ENCODE measurements at places on chromosomes 16 and 17.
A peak's percentile ranks its signal among the peaks of the same experiment; 100 is the strongest.

DNA sequence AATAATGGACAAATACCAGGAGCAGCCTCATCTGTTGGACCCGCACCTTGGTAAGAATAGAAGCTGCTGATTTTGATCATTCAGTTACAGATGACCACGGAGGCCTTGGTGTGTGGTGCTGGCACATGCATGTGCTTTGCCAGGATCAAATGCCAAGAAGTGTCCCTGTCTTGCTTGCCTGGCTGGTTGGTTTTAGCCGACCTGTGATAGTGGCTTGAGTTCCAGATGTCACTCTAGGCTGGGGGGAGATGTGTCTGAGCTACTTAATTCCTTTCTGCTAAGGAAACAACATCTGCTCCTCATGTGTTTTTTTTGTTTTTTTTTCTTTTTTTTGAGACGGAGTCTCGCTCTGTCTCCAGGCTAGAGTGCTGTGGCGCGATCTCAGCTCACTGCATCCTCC is 4.3 kb downstream of the TBCD start:
- no peak for DNase-seq

DNA sequence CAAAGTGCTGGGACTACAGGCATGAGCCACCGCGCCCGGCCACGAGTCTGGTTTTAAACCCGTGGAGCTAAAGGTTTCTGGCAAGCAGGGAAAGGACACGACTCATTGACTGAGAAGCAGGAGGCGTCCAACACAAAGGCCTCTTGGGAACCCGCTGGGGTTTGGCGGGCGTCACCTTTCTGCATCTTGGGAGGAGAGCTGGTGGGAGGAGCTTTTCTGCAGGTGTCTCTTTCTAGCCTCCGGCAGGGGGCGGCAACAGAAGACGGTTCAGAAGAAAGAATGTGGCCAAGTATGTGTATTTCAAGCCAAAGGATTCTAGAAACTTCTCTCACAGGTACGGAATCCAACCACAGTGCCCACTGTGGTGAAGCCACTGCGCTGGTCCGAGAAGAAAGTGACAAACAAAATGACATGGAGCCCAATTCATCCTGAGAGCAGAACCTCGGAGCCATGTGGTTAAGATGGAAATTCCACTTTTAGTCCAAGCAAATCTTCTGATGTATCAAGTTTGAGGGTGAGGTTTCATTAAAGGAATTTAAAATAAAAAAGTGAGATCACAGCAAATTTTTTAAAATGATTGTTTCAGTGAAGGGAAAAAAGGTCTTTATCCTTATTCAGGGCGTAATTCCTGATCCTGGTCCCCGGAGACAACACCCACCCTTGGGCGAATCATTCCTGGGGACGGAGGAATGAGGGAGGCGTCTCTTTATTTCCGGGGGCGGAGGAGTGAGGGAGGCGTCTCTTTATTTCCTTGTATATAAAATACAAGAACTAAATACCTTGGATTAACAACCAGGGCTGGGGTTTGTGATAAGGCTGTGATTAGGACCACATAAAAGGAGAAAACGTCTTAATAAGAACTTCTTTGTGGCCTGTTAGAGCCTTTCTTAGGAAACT is 97.6 kb downstream of the MRM3 start:
- DNase-seq, result peak; percentile 72

DNA sequence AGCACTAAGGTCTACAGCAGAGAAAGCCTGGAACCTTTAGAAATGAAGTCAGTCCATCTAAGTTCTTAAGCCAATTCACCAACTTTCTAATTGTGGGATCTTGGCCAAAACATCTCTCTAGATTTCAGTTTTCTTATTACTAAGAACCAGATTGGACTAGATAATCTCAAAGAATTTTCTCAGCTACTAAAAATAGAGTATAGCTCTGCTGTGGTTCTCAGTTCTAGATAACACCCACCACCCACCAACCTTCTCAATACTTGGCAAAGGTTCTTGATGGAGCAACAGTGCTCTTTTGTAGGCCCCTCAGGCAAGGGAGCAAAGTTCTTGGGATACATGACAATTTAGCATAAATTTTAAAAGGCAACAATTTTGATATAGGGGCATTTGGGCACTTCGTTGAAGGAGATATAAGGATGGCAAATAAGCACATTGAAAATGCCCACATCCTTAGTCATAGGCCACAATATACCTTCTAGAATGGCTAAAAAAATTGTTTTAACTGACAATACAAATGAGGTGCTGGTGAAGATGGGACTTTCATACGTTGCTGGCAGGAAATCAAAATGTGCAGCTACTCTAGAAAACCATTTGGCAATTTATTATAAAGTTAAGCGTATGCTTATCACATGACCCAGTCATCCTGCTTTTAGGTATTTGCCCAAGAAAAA is 74.4 kb upstream of the TMEM132E start:
- no peak for DNase-seq

DNA sequence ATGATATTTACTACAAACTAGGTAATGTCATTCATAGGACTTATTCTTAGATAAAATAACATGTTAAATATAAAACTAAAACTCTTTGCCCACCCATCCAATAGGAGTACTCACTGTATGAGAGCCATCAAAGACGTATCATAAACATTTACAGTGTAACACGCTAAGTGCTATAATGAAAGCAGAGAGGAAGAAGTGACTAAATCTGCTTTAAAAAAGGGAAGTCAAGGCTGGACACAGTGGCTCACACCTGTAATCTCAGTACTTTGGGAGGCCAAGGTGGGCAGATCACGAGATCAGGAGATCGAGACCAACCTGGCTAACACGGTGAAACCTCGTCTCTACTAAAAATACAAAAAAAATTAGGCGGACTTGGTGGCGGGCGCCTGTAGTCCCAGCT is 32.4 kb downstream of the SPAG9 start:
- no peak for DNase-seq

GRCh38 chr17:50141745-50142110 is 8.7 kb downstream of the PPP1R9B start:
- DNase-seq, result no peak

GRCh38 chr17:53336281-53336680 is 486.4 kb upstream of the KIF2B start:
- peak; percentile 46 for DNase-seq

DNA sequence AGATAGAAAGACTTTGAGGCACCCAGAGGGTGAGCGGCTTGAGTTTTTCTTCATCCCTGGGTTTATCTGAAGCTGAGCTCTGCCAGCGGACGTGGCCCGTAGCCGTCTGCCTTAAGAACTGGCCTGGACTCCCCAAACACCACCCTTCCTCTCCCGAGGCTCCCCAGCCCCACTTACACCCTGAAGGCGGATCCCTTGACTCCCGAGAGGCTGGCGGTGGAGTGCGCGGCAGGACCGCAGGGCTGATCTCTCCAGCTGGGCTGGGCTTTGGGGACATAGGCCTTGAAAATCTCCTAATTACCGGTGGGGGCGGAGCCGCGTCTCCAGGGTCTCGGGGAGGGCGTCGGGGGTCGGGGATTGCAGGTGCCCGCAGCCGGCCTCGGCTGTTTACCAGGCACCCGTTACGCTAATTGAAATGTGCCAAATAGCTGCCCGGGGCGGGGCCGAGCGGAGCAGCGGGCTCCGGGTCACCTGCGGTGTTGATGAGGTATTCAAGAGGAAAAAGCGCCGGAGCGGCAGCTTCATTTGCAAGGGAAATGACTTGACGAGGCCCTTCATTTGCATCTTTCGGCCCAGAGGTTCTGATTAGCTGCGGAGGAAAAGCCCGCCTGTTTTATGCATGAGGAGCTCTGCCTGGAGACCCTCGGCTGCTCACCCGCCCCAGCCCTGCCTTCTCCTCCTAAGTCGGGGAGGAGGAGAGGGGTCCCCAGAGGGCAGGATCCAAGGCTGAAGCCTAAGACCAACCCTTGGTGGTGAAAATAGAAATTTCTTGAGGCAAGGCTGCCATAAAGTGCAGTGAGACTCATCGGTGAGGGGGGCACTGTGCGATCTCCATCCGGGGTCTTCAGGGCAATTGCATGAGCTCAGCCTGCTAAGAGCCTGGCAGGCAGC is 100.7 kb downstream of the MGAT5B start:
- DNase-seq, result peak; percentile 38

GRCh38 chr17:55171634-55172328 is 93.0 kb upstream of the HLF start:
- DNase-seq, result no peak

GRCh38 chr17:39077866-39078265 is 73.6 kb downstream of the PLXDC1 start:
- no peak for DNase-seq

- DNase-seq, result peak; percentile 90
Measured at GRCh38 chr16:80150978-80151721, 389.6 kb upstream of the DYNLRB2 start.

GRCh38 chr16:72877374-72878028 is 170.4 kb downstream of the ZFHX3 start:
- peak; percentile 98 for DNase-seq

GRCh38 chr17:81991684-81992305 is 14.4 kb downstream of the ASPSCR1 start:
- DNase-seq, result peak; percentile 59

- DNase-seq, result peak; percentile 74
Measured at GRCh38 chr16:87206646-87207451, 110.3 kb downstream of the C16orf95 start.

GRCh38 chr16:89921702-89922476 is 1.3 kb upstream of the TUBB3 start:
- DNase-seq, result peak; percentile 96

GRCh38 chr17:40953881-40954280 is 12.9 kb downstream of the KRT39 start:
- peak; percentile 61 for DNase-seq

DNA sequence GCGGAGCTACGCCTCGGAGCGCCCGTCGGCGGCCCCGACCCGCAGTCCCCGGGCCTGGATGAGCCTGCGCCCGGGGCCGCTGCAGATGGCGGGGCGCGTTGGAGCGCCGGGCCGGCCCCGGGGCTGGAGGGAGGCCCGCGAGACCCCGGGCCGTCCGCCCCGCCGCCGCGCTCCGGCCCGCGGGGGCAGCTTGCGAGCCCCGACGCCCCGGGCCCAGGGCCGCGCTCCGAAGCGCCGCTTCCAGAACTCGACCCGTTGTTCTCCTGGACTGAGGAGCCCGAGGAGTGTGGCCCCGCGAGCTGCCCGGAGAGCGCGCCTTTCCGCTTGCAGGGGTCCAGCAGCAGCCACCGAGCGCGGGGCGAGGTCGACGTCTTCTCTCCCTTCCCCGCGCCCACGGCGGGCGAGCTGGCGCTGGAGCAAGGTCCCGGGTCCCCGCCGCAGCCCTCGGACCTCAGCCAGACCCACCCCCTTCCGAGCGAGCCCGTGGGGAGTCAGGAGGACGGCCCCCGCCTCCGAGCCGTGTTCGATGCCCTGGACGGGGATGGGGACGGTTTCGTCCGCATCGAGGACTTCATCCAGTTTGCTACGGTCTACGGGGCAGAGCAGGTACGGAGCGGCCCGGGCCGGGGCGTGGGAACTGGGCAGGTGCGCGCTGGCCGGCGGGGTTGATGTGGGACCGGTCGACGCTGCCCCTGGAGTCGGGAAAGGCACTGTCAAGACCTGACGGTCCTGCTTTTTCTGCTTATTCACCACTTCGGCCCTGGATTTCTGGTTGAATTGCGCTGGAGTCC is 861 bp downstream of the RAB11FIP3 start:
- no peak for DNase-seq

- no peak for DNase-seq
Measured at GRCh38 chr17:39100530-39100929, 50.9 kb downstream of the PLXDC1 start.

DNA sequence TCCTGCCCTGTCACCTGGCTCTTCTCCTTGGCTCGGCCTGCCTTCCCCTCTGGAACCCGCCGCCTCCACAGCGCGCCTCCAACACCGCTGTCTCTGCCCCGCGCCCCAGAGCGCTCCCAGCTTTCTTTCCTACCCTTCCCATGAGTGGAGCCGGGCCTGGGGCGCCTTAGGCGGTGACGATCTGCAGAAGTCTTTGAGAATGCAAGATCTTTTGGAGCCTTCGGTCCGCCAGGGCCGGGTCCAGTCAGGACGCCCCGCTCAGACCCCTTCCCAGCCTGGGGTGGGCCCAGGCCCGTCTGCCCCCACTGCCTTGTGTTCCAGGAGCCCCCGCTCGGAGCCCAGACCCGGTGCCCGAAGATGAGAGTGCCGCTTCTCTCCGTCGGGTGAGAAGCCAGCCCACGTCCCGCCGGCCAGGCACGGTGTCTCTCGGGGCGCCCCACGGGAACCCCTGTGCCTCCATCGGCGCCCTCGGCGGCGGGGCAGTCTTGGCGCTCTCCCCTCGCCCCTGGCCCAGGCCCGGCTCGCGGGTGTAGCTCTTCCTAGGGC is 40.0 kb downstream of the MRM1 start:
- no peak for DNase-seq

- DNase-seq, result peak; percentile 99
Measured at GRCh38 chr16:84532291-84532724, 27.8 kb upstream of the MEAK7 start.

GRCh38 chr17:61466246-61466645 is 14.0 kb downstream of the TBX4 start:
- no peak for DNase-seq

DNA sequence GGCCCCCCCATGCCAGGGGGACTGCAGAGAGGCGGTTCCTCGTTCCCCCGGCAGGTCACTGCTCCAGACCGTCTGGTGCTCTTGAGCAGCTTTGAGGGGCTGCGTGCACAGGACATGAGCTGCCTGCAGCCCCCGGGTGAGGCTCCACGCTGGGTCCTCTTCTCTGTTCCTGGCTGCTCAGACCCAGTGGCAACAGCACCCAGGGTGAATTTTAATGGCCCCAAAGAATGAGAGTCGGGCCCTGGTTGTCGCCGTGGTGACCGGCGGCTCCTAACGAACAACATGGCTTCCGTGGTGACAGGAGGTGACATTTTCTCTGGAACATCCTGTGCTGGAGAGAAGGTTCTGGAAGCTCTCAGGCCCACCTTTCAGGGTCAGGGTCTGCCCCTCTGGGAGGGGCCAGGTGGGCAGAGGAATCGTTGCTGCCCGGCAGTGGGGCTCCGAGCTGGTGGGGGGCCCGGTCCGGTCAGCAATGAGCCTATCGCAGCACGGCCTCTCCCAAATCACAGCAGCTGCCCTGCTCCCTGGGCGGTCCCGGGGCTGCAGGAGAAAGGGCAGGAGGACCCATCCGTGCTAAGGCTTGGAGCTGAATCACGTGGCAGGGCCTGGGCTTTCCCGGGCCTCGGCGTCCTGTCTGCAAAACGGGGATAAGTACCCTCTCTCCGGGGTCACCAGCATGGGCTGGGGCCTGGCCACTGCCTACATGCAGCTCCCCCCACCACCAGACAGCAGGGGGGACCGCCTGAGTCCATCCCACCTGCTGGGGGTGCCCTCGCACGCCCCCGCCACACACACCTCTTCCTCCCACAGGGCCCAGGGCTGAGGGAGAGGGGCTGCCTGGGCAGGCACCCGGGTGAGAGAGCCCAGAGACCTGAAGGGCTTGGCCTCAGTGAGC is 3.4 kb upstream of the C1QTNF8 start:
- no peak for DNase-seq

Data from fibroblast of skin of back (primary cell).